Stimulated activated CD8-positive, alpha-beta memory T cell treated with anti-CD3 and anti-CD28 coated beads, Interleukin-4, amount 100 ng/mL, for 1 hour (primary cell): ENCODE measurements at places on chromosomes 4 and X.

- no peak for DNase-seq
Observed at GRCh38 chrX:76550016-76550415, 122.5 kb downstream of the MAGEE1 start.

DNA sequence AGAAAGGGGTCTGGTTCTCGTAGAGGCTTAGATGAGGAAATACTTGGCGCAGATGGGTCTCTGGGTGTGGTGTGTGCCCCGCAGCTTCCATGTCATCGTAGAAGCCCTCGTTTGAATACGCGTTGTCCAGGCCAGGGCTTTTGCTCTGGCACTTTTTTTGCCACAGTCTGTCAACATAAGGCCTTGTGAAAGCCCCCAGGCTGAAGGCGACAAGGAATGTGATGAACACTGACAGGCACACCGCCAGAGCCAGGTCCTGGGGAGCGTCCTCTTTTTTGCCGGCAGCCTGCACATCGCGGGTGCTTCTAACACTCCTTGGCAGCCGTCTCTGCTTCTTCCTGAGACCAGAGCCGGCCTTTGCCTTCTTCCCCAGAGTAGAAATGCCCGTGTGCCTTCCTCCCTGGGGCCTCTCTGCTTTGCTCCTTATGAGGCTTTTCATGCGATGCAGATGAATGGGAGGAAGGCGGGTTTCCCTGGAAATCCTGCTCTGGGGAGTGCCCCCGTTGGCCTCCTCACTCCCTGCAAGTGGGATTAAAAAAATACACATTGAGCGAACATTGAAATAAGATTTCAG lies 24.4 kb downstream of the LRRC66 start:
- no peak for DNase-seq

DNA sequence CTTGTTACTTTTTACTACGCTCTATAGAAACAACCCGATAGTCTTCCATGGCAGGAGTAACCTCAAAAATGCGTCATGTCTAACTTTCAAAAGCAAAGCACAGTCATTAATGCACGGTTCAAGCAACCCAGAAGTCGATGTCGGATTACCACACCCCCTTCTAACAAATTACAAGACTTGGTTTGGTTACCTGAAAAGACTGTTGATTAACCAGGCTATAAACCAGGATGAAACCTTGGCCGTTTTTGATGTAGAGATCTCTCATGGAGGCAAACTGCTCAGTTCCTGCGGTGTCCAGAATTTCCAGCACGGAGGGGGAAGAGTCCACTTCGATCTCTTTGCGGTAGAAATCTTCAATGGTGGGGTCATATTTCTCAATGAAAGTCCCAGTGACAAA lies 2.4 kb downstream of the RAP2C start:
- no peak for DNase-seq

- no peak for DNase-seq
Observed at GRCh38 chr4:37073226-37073840, 171.2 kb upstream of the NWD2 start.

DNA sequence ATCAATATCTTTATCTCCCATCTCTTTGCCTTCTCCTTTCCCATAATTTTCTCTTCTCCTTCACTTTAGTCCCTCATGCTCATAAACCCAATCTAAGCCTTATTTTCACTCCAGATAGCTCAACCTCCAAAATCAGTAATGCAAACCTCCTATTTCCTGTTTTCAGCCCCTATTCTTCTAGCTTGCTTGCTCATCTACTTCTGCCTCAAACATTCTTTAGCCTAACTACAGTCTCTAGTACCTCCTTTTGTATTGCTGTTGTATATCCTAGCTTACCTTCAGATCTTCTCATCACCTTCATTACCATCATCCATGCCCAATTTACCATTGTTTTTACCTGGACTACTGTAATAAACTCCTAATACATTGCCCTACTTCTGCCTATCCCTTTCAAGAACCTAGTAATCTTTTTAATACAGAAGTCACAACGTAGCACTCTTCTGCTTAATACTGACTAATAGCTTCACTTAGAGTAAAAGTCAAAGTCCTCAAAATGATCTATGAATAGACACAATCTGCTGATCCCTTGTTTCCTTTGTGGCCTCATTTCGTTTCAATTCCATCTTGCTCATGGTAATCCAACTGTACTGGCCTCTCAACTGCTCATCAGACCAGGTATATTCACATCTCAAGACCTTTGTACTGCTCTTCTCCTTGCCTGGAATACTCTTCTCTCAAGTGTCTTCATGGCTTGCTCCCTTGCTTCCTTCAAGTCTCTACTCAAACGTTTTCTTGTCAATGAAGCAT lies 123.4 kb downstream of the FAM13A start:
- DNase-seq = no peak

- no peak for DNase-seq
Observed at GRCh38 chrX:117936118-117936517, 180.5 kb downstream of the KLHL13 start.

DNA sequence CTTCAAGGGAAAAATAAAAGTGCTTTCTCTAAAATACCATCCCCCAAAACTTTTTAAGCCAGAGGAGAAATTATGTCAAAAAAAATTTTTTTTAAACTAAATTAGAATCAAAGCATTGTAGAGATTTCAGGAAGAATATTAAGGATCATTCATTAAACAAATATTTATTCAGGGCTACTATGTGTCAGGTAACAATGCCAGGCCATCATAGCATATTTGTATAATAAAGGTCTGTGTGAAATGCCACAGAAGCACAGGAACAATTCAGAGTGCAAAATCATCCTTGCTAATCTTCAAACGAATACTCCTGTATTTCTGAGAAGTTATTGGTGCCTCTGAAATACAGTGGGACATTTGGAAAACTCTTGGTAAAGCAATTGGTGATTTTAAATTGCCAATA lies 2.0 kb downstream of the CCDC160 start:
- no peak for DNase-seq

DNA sequence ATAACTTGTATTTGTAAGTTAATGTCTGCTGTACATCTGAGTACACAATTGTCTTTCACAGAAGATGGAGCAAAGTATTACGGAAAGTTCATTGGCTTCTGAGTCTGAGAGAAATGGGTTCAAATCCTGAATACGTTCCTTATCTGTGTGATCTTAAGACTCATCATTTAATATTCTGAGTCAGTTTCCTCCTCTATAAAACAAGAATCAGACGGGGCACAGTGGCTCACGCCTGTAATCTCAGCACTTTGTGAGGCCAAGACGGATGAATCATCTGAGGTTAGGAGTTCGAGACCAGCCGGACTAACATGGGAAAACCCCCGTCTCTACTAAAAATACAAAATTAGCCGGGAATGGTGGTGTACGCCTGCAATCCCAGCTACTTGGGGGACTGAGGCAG lies 57.8 kb downstream of the APBB2 start:
- DNase-seq = no peak

DNA sequence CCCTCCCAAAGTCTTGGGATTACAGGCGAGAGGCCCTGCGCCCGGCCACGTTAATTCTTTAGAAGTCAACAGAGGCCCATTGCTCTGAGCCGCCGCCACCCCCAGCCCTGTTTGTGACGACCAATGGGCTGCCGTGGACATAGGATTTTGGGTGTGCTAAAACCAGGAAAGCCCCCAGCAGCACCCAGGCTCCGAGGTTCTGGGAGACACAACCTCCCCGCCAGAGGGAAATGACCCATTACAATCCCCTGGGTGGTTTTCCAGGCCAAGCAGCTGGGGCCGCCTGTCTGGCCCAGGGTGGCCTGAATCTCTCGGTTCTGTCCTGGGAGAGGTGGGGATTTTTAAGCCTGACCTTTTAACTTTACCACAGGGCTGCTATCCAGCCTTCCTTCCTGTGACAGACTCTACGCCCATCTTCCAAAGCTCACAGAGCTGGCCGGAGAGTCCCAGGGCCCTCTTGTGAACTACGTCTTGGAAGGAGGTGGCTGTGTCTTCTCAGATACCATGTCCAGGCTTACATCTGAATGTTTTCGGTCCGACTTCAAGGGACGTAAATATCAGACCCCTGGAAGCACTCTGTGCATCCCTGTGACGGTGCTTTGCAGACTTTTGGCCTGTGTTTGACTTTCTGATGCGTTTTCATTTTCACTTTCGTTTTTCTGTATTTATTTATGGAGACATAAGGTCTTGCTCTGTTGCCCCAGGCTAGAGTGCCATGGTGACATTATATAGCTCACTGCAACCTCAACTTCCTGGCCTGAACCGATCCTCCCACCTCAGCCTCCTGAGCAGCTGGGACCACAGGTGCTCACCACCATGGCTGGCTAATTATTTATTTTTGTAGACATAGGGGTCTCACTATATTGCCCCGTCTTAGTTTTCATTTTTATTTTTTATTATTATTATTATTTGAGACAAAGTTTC lies 36.0 kb downstream of the P2RY8 start:
- no peak for DNase-seq

GRCh38 chrX:133523526-133523925 lies 108.2 kb upstream of the GPC4 start:
- DNase-seq = no peak

GRCh38 chr4:78065508-78066192 lies 8.5 kb downstream of the FRAS1 start:
- DNase-seq = no peak

- no peak for DNase-seq
Observed at GRCh38 chr4:99144070-99144469, at the start of gene ADH4. TSS of gene ADH4 (minus strand) at chr4:99144297. CDS start at chr4:99144222, 75 bp downstream.

GRCh38 chr4:140213116-140213515 lies 59.1 kb upstream of the MAML3 start:
- no peak for DNase-seq

- no peak for DNase-seq
Observed at GRCh38 chr4:174023641-174024040, 259.8 kb downstream of the FBXO8 start.

DNA sequence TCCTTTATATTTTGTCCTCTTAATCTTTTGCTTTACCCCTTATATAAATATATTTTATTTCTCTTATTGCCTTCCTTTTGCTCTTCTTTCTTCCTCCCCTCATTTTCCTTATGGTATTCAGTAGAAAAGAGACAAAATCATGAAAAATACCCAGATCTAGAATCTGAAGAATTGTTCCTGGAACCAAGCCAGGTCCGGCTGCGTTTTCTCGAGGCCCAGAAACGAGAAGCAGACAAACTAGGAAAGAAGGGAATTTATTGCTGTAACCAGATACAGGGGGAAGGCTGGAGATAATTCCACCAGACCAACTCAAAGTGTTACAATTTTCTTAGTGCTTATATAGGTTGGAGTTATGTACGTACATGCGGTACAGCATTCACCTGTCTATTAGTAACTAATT lies 328.7 kb downstream of the GABRG1 start:
- DNase-seq = no peak

GRCh38 chr4:100106982-100107381 lies 83.3 kb downstream of the DDIT4L start:
- no peak for DNase-seq

DNA sequence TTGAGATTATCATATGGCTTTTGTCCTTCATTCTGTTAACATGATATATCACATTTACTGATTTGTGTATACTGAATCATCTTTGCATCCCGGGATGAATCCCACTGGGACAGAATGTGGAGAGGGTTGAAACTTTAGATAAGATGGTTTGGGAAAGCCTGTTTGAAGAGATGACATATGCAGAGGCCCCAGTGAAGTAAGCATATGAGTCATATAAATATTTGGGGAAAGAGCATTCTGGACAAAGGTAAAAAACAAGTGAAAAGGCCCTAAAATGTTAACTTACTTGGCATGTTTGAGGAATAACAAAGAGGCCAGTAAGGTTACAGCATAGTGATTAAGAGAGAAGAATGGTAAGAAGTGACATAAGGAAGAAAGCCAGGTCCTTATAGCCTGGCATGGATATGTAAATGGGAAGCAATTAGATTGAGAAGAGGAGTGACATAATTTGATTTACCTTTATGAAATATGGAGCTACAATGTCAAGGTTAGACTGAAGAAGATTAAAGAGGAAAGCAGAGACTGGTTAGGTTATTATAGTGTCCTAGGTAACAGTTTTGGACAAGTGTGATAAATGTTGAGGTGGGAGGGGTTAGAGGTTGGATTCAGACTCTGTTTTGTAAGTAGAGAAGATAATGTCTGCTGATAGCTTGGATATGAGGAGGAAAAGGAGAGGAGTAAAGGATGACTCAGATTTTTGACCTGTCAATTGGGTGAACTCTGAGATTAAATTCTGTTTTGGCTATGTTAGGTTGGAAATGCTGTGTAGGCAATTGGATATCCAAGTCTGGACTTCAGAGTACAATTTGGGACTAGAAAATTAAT lies 54.6 kb upstream of the DRP2 start:
- DNase-seq = no peak

DNA sequence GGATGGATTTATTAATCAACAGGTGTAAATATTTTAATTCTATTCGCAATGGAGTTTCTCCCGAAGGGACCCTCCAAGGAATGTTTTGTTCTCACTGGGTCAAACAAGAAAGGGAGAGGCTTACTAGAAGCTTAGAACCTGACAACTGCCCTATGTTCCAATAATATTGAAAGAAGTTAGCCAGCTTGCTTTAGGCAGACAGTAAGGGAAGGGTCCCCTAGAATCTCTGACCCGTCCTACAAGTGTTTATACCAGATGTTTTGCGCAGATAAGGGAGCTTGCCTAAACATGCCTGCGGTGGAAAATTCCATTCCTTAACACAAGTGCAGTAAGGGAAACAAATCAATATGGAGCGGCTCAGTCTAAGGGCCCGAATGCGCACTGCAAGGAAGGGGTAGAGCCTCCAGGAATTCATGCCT lies 17.7 kb downstream of the IL21 start:
- no peak for DNase-seq

GRCh38 chr4:123421937-123422781 lies 25.6 kb downstream of the SPRY1 start:
- DNase-seq = no peak

- DNase-seq = no peak
Observed at GRCh38 chr4:16007471-16008095, 44.6 kb upstream of the FGFBP2 start.

- no peak for DNase-seq
Observed at GRCh38 chr4:147865926-147866325, 134.0 kb downstream of the ARHGAP10 start.

GRCh38 chrX:38282049-38282448 lies 45.3 kb downstream of the RPGR start:
- no peak for DNase-seq

GRCh38 chrX:49106930-49107329 lies 16.6 kb downstream of the GPKOW start:
- no peak for DNase-seq

DNA sequence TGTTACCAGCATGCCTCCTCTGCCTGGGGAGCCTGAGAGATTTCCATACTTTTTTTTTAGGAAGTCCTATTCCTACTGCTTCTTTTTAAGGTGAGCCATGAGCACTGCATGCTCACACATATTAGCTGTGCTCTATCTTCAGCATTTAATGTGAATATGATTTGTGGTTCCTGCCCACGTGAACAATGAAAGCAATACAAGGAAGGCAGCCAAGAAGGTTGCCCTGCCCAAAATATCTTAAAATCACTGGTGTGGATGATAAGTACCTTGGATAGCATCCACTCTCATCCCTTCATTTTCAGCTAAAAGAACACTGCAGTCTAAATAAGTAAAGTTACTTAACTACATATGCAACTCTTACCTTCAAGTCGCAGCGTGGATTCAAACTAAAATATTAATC lies 607.5 kb downstream of the PACRGL start:
- no peak for DNase-seq

- DNase-seq = no peak
Observed at GRCh38 chr4:110071466-110071865, 126.9 kb downstream of the ELOVL6 start.

GRCh38 chrX:39895218-39896110 lies 202.3 kb downstream of the BCOR start:
- no peak for DNase-seq

- no peak for DNase-seq
Observed at GRCh38 chrX:120380699-120381098, 18.8 kb downstream of the ATP1B4 start.

- DNase-seq = no peak
Observed at GRCh38 chr4:57132743-57133137, 22.6 kb upstream of the IGFBP7 start.

- peak; percentile 59 for DNase-seq
Observed at GRCh38 chrX:49002091-49002935, at the start of gene GRIPAP1. TSS of gene GRIPAP1 (minus strand) at chrX:49002264. CDS start at chrX:49002229, 35 bp downstream.
